ENCODE measurements at places on chromosomes 1 and 21.
A peak's percentile ranks its signal among the peaks of the same experiment; 100 is the strongest.

DNA sequence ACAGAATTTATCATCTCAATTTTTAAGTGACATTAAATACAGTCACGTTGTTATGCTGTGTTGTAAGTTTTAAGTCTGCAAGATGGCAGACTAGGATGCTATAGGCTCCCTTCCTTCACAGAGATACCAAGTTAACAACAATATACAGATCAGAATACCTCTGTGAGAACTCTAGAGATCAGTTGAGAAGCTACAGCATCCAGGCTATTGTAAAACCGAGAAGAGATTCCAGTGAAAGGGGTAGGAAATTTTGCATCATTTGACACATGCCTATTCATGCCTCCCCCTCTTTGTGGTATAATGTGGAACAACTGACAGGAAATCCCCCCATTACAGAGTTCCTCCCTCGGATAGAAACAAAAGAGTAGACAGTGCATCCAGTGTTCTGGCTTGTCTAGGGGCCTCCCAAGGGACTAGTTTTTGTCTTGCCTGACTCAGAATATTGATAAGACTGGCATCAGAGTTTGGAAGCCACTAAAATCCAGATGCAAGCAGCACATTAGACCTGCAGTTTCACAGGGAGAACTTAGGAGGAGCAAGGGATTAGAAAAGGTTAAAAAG lies 80.6 kb downstream of the LBR start:
- peak; percentile 51 for DNase-seq

DNA sequence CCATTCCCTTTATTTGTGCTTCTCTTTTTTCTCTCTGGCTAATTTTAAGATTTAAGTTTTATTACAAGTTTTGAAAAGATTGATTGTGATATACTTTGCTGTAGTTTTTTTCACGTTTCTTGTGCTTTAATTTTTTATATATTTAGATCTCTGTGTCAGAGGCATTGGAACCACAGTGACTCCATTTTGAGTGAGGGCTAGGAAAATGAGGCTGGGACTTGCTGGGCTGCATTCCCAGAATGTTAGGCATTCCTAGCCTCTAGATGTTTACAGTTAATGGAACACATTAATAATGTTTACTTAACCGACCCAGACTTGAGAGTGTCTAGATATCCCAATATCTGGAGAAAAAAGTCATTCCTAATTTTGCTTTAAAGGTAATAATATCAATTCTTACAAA lies 939.4 kb downstream of the BRINP3 start:
- no peak for DNase-seq

DNA sequence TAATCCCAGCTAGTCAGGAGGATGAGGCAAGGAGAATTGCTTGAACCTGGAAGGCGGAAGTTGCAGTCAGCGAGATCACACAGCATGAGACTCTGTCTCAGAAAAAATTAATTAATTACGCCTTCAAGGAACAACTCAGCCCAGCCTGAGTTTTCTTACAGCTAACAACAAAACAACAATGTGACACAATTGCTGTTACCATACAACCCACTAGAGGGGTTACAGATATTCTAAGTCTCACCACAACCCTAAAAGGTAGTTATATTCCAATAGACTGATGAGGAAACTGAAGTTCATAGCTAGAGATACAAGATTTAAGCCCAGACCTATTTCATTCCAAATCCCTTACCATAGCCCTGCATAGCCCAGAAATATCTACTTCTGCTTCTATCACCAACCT lies 2.9 kb upstream of the LRRC8C start:
- no peak for DNase-seq

GRCh38 chr1:245015031-245015430 lies 139.8 kb upstream of the KIF26B start:
- no peak for DNase-seq

DNA sequence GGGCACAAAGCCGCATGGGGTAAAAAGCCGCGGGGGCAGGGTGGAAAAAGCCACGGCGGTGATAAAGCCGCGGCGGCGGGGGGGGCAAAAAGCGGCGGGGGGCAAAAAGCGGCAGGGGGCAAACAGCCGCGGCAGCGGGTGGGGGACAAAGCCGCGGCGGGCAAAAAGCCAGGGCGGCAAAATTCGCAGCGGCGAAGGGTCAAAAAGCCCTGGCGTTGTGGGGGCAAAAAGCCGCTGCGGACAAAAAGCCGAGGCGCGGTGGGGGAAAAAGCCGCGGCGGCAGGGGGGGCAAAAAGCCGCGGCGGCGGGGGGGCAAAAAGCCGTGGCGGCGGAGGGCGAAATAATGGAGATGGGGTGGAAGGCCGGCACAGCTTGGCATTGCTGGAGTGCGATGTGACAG lies 3902.9 kb downstream of the SRGAP2C start:
- DNase-seq = no peak

- no peak for DNase-seq
These were observed 193.4 kb downstream of the FAF1 start for GRCh38 chr1:50766688-50767087.

GRCh38 chr1:153795934-153796785 lies 21.0 kb downstream of the SLC27A3 start:
- no peak for DNase-seq

- DNase-seq = peak; percentile 57
These were observed 12.5 kb downstream of the CSDE1 start for GRCh38 chr1:114745291-114745690.

- DNase-seq = no peak
These were observed 30.9 kb upstream of the CADM3 start for GRCh38 chr1:159140474-159140873.

- peak; percentile 46 for DNase-seq
These were observed 507 bp downstream of the AK5 start for GRCh38 chr1:77282187-77282865.

GRCh38 chr1:219533280-219533679 lies 79.6 kb downstream of the ZC3H11B start:
- DNase-seq = no peak

DNA sequence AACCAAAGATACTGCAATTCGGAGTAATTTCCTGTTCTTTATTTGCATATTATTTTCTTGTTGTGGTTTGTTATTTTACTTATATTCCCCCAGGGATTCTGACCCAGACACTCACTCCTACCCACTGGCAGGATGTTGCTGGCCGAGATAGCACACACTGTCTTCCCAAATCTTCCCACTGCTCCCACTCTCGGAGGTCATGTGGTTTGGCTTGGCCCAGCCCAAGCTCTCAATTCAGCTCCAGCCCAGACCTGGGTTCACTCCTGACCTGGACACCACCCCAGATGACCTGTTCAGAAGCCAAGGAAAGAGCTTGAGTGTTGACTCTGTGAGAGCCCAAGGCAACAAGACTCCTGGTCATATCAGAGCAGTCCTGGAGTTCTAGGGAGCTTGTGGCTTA lies 1.2 kb upstream of the FAM43B start:
- DNase-seq = no peak

DNA sequence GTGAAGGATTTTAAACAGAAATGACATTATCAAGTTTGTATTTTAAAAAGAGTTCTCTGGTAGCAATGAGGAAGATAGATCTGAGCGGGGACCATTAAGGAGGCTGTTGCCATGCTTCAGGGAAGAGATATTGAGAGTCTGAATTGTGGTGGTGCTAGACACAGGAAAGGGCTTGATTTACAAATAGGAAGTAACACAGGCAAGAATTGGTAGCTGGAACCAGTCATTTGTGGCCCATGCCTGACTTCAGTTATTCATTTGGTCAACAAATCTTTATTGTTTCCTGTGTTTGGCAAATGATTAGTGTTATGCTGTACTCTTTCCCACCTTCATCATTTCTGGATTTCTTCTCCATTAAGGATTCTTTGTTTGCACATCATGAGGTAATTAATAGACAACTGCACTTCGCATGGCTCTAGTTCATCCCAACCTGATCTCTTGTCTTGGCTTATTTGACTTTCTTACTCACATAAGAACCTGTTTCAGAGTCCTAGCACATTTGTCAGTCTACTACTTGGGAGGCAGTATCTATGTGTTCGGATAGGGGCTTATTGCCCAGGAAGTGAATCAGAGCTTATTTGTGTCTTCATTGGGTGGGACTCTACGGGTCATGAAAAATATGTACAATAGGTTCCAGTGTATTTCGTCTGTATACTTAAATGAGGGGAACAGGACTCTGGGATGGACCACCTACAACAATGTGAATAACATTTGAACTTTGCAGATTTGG lies 32.3 kb downstream of the EEIG2 start:
- peak; percentile 22 for DNase-seq

DNA sequence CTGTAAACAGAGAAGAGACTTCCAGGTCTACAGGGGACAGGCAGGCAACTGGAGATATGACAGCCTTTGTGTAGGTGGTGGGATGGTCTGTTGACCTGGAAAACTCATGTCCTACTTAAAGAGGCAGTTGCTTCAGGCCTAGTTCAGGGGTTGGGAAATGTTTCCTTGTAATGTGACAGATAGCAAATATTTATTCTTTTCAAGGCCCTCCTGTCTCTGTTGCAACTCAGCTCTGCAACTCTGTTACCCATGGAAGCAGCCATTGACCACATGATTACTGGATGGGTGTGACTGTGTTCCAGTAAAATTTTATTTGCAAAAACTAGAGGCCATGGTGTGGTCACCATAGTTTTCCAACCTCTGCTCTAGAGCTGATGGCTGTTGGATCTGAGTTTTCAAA lies 341.9 kb downstream of the PTBP2 start:
- DNase-seq = no peak

DNA sequence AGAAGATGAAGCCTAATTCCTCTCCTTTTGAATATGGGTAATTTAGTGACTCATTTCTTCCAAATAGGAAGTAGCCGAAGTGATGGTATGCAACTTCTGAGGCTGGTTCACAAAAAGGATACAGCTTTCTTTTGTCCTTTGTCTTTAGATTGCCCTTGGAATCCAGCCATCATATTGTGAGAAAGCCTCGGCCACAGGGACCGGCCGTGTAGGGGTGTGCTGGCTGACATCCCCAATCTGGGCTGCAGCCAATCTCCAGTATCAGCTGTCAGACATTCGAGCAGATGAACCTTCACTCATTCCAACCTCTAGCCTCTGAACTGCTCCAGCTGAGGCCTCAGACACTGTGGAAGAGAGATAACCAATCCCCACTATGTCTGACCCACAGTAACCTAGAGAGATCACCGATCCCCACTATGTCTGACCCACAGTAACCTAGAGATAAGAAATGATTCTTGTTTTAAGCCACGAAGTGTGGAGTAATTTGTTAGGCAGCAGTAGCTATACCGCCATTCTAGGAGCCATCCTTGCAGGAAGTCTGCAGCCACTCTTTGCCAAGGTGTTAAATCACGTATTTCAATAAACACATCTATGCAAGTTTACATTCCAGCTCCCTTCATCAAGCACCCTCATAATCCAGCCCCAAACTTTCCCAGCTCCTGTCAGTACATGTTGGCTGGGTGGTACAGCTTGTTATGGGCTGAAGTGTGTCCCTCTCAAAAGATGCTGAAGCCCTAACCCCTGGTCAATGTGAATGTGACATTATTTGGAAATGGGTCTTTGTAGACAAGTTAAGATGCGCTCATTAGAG lies 2.9 kb upstream of the DIP2A start:
- DNase-seq = peak; percentile 33

- no peak for DNase-seq
These were observed 26.7 kb upstream of the SPSB1 start for GRCh38 chr1:9265968-9266367.
